Fibroblast of skin of right biceps (primary cell): ENCODE measurements at places on chromosomes 7 and 10.

- DNase-seq: no peak
These were observed 76.8 kb downstream of the PLXNA4 start for GRCh38 chr7:132499487-132499886.

- DNase-seq: no peak
These were observed 18.4 kb downstream of the VPS41 start for GRCh38 chr7:38890597-38890996.

DNA sequence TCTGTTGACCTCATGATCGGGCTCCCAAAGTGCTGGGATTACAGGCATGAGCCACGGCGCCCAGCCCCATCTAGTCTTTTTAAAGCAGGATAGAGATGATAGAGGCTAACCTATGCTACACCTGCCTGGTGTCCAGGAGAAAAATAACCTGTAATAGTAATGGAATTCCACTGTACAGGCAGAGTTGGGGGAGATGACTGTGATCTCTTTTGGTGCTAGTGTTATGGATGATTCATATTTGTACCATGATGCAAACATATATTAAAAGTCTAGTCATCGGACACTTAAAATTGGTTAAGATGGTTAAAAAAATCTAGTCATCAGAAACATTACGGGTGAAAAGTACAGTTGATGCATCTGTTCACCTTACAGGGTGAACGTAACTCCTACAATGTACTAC lies 6.1 kb upstream of the SAR1A start:
- peak; percentile 47 for DNase-seq

DNA sequence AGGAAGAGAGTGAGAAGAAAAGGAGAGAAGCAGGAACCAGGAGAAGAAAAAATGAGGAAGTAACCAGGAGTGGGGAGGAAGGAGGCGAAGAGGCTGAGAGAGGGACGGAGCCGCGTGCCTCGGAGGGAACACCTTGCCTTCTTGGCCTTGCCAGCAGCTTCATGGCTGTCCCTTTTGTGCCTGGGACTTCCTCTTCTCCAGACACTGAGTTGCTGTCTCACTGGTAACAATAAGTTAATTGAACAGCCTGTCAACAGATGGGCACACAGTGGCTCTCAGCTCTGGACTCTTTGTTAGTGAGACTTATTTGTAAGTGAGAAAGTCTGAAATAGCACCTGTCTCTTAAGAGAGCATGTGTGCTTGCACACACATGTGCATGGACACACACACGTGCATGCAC lies 83.2 kb downstream of the GATA3 start:
- DNase-seq: no peak

DNA sequence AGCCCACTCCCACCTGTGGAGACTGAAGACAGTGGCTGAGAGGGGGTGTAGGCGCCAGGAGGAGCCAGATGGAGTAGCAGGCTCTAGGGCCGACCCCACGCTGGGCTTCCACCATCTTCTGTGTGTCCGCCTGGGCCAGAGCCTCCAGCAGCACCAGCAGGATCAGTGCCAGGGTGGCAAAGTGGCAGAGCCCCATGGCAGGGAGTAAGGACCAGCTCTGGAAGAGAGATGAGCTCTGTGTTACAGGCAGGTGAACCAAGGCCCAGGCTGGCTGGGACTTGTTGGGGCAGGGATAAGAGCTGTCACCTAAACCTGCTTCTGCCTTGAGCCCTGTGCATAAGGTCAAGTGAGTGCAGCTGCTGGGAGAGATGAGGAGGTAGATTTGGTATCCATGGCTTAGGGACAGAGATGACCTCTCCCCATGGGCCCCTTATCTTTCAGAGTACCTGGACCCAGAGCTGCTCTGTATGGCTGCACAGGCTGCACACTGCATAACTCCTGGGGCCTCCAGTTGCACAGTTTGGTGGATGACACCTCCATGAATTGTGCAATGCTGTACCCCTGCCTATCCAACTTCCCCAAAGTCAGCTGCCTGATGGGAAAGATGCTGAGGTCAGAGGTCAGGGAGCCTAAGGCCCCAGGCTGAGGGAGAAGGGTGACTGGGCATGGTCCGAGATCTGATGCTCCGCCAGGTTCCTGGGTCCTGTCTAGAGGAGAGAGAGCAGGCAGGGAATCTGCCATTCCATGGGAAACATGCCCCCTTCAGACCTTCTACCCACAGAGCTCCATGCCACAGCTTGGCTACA lies 7.4 kb upstream of the SAMD8 start:
- no peak for DNase-seq

- peak; percentile 39 for DNase-seq
These were observed 102.4 kb downstream of the SEMA3A start for GRCh38 chr7:84092207-84092606.

GRCh38 chr7:37901890-37902524 lies 14.6 kb downstream of the SFRP4 start:
- peak; percentile 78 for DNase-seq

DNA sequence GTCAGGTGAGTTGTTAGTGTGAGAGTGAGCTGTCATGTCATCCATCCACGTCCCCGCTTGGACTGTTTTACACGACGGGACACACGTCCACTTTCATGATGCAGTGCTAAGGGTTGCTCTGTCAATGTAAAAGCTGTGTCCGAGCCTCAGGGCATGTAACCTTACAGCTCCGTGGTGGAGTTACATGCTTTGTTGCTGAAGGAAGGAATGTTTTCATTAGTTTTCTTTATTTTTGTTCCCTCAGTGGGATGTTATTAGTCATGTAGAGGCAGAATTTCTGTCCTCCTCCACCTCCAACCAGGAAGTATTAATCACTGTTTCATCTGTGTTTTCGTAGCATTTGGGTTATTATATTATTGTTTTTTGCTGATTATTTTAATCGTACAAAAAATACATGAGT lies 88.6 kb downstream of the NRG3 start:
- DNase-seq: no peak

- peak; percentile 60 for DNase-seq
These were observed 19.1 kb upstream of the GALNT11 start for GRCh38 chr7:152006336-152006735.

- no peak for DNase-seq
These were observed 39.8 kb downstream of the AKR1B1 start for GRCh38 chr7:134419085-134419484.

GRCh38 chr7:131723926-131724325 lies 167.5 kb upstream of the PODXL start:
- DNase-seq: peak; percentile 25

- no peak for DNase-seq
These were observed 13.0 kb upstream of the SP4 start for GRCh38 chr7:21414795-21415393.

DNA sequence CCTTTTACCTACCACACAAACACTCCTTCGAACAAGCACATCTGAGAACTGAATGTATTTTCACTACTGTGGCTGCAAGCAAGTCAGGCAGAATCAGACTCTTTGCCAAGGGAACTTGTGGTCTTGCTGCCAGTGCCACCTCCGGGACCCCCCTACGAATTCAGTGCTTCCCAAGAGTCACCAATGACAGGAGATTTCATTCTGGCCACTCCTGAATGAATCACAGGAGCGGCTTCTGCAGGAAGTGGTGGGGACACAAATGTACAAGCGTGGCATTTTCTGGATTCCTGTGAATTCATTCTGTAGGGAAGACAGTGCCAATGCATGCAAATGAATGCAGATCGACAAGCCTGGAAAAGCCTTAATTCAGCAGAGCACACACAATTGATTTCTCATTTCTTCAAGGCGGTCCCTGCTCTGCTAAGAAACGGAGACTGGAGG lies 161.2 kb downstream of the CAMK1D start:
- peak; percentile 48 for DNase-seq
